Renal cortical epithelial cell (primary cell): ENCODE measurements at places on chromosomes 16 and 17.
A peak's percentile ranks its signal among the peaks of the same experiment; 100 is the strongest.

DNA sequence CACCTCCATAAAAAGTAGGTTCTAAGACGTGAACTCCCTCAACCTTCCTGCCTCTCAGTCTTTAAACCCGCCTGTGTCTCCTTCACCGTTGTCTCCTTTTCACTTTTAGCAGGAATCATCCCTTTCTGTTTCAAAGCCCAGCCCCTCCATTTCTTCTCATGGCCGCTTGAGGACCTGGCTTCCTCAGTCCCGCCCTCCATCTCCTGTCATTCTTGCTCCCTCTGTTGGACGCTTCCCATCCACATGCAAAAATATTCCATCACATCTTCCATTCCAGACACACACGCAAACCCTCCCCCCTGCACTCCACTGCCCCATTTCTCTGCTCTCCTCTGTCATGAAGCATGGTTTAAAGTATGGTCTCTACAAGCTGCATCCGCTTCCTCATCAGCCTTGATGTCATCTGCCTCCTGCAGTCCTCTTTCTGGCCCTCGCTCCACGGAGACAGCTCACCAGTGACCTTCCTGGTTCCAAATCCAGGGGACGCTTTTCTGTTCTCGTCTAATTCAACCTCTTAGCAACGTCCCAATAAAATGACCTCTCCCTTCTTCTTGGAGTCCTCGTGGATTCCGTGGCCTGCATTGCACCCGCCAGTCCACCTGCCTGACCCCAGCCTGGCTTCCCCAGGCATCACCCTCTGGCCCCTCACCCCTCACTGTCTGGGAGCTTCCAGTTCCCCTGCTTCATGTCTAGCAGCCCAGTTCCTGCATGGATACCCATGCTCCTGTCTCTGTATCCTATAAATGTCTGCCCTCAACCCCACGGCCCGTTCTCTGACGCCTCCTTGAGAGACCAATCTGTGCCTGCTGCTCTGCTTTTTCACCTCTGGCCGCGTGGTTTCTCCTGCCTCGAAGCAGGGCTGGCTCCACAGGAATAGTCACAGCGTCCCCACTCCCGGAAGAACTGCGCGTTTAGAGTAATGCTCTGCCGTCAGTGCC lies 26.2 kb downstream of the ANKRD40 start:
- peak; percentile 57 for DNase-seq

- no peak for DNase-seq
Measured at GRCh38 chr17:27239046-27239445, 54.9 kb upstream of the WSB1 start.

DNA sequence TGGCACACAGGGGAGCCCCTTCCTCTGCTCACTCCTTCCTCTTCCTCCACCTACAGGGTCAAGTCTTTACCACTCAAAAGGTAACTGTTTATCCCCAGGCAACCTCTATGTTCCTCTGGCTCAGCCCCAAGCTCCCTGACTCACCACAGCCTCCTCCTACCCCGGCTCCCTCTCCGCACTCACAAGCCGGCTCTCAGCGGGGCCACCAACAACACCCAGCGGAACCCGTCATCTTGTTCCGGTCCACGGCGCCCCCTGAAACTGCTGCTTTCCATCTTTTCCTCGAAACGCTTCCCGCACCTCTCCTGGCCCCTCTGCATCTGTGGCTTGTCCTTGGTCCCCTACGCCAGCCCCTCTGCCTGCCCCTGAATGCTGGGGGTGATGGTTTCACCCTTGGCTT lies 58.4 kb downstream of the NXN start:
- DNase-seq: peak; percentile 40

- no peak for DNase-seq
Measured at GRCh38 chr17:16877099-16877498, 94.8 kb downstream of the TNFRSF13B start.

GRCh38 chr17:79948945-79949655 lies 86.6 kb downstream of the TBC1D16 start:
- no peak for DNase-seq

GRCh38 chr17:31299624-31300023 lies 2.6 kb upstream of the OMG start:
- peak; percentile 33 for DNase-seq

GRCh38 chr16:46568472-46569230 lies 52.5 kb downstream of the SHCBP1 start:
- DNase-seq: no peak

DNA sequence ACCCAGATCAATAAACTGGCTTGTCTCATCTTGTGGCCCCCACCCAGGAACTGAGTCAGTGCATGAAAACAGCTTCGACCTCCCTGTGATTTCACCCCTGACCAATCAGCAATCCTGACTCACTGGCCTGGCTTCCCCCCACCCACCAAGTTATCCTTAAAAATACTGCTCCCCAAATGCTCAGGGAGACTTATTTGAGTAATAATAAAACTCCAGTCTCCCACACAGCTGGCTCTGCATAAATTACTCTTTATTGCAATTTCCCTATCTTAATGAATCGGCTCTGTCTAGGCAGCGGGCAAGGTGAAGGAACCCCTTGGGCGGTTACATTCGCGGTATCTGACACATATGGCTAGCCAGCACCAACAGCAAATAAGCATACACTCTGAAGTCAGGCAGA lies 9.8 kb upstream of the RABEP1 start:
- no peak for DNase-seq

GRCh38 chr17:70123193-70123592 lies 46.1 kb upstream of the KCNJ2 start:
- no peak for DNase-seq

DNA sequence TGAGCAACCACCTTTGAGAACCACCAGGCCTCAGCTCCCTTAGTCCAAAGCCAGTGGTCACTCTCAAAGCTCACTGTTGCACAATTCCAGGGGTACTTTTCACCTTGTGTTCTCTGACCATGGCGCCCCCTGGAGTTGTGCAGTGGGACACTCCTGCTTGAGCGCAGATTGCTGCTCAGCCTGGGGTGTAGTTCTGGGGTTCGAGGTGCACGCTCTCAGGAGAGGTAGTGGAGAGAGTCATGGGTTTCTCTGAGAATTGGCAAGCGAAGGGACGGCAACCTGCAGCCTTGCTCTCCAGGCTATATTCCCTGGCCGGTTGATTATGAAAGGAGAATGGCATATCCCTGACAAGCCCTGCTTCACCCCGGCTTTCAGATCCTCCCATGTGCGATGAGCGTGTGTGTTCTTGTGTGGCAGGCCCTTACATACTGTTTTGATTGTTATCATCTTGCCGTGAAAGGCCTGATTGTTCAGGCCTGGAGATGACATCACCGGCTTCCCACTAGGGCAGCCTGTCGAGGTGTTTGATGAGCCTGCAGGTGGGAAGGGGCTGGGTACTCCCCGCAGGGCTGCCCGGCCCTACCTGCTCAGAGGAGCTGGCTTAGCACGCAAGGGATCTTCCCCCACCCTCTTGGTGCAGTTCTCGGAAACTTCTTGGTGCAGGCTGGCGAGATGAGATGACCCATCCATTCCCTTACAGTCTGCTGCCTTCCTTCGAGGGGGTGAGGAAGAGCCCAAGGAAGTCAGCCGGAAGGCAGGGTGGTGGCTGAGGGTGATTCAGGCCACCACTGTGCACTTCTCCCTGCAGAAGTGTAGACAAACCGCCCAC lies 431.2 kb downstream of the SLC39A11 start:
- DNase-seq: peak; percentile 28

- DNase-seq: no peak
Measured at GRCh38 chr16:10317425-10318001, 68.3 kb upstream of the ATF7IP2 start.

DNA sequence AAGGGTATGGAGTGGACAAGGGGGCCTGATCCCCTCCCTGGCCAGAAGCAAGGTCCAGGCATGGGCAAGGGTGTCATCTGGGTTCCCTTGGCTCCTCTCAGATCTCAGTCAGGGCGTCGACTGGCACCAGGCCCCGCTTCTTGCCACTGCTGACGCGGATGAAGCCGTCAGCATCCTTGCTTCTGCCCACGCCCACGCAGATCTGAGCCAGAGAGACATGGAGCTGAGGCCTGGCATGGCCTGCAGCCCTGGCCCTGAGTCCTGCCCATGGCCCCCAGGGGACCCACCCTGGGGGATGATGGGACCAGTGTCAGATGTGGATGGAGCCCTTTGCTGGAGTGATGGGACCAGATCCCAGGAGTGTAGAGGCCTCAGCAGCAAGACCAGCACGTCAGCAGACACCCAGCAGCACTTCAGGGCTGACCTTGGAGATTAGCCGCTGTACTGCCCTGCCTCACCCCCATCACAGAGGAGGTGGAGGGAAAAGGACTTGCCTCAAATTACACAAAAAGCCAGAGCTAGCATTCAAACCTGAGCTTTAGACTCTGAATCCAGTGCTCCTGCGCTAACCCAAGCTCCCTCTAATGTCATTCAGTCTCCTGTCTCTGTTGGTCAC lies 12.2 kb downstream of the RPL19 start:
- no peak for DNase-seq

GRCh38 chr17:2484876-2485275 lies 26.8 kb downstream of the METTL16 start:
- DNase-seq: no peak

- DNase-seq: no peak
Measured at GRCh38 chr17:50683434-50684287, 24.1 kb downstream of the ANKRD40 start.

DNA sequence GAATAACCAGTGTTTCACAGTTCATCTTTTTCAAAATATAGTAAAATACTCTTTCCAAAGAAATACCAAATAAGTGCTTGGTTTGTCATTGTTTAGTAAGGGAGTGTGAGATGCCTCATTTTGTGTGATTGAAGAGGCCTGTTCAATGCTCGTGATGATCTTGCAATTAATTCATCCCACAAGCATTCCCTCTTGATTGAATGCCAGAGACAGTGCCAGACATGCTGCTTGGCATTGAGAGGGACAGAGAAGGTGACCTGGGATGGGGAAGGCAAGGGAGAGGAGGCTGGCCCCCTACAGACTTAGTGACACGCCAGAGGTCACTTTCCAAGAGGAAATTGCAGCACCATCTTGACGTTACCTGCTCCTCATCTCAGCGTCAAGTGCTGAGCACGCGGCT lies 49.3 kb downstream of the CLEC16A start:
- DNase-seq: no peak

DNA sequence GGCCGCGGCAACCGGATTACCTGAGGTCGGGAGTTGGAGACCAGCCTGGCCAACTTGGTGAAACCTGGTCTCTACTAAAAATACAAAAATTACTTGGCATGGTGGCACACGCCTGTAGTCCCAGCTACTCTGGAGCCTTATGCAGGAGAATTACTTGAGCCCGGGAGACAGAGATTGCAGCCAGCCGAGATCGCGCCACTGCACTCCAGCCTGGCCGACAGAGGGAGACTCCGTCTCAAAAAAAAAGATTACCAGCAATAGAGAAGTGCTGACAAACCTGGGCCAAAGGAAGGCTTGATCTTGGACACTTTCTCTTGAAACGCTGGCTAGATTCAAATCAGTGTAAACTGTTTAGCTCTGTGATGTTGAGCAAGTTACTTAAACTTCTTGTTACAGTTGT lies 4.3 kb downstream of the MT1H start:
- peak; percentile 44 for DNase-seq
